ENCODE measurements at places on chromosomes 5 and 9.

GRCh38 chr5:168608386-168608785 is 29.2 kb upstream of the PANK3 start:
- DNase-seq = no peak

DNA sequence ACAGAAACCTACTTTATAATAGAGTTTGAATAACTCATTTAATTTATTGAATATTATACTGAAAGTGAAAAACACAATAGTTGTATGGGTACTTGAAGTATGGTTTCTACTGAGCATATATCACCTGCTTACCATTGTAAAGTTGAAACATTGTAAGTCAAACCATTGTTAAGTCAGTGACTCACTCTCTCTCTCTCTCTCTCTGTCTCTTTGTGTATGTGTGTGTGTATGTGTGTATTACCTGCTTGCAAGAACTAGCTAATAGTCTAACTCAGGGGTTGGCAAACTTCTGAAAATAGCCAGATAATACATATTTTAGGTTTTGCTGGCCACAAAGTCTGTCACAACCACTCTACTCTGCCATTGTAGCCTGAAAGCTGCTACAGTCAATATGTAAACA is 564.3 kb upstream of the ZNF608 start:
- DNase-seq = no peak

- DNase-seq = no peak
Measured at GRCh38 chr5:149212198-149212951, 59.3 kb upstream of the AFAP1L1 start.

DNA sequence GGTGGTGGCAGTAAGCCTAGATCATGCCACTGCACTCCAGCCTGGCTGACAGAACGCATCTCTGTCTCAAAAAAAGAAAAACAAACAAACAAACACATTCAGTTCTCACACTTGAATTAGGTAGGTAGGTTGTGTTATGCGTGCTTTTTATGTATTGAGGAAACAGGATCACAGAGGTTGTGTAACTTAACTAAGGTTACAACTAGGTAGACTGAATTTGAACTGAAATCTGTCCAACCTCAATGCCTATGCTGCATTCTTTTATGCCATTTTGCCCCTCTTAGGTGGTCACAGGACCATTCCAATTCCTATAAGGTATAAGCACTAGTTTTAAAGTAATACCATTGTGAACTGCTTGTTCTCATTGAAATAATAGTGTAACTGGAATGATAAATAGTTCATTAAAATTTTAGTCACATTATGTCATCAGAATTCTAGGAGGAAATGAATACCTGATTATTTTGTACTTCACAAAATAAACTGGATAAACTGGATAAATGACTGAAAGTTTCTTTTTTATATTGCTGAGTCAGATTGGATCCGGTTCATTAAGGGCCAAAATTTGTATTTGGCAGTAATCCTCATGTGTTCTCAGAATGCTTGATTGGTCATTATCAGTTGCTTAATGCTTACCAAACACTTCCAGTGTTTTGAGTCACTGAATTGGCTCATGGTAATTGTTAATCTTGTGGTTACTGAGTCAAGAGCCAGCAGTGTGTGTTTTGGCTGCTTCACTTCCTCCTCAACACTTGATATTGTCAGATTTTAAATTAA is 7.1 kb downstream of the UBAP1 start:
- DNase-seq = no peak

- DNase-seq = no peak
Measured at GRCh38 chr5:174159327-174160114, 114.0 kb downstream of the NSG2 start.

DNA sequence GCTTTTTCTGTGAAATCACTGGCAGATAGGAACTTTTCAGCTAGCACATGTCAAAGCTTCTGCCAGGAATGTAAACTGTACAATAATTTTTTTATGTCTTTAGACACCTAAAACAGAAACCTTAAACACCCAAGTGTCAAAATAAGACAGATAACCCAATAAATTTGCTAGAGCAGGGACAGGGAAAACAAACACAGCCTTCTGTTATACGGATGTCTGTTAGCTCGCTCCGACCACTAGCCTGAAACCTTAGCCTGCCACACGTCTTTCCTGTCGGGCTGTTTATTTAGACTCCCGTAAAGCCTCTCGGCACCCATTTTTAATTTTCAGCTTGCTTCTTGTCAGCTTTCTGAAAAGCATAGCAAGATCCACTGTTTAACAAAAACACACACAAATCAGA is 355.4 kb upstream of the SLC24A2 start:
- DNase-seq = no peak

GRCh38 chr5:96527768-96528661 is 95.0 kb upstream of the PCSK1 start:
- no peak for DNase-seq

DNA sequence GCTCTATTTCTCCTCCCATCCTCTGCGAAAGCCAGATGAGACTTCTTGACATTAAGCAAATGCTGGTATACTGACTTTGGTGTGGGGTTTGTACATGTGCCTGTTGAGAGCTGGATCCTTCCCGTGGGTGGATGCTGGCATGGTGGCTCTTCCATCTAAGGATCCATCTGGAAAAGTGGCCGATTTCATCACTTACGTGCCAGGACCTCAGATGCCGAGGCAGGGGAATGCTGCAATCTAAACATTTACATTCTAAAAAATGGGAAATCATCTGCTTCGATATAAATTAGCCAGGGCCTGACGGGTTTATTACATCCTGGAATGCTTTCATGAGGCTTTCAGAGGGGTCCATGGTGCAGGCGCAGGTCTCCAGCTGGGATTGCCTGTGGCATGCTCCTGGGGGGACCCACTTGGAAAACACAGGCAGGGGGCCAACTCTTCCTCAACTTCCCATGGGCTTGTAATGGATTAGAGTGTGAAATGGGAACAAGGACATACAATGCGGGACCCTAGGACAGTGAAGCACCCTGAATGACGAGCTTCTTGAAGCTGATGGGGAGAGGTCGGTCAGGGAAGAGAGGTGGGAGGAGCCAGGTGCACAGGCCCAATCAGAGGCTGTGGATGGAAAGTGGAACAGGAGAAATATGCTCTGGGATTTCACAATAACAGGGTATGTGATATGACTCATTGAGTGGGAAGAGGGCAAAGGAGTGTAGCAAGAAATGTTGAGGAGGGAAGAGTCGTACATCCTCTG is 105.5 kb upstream of the PITX1 start:
- no peak for DNase-seq

GRCh38 chr5:90214991-90215390 is 194.6 kb downstream of the CETN3 start:
- DNase-seq = no peak

DNA sequence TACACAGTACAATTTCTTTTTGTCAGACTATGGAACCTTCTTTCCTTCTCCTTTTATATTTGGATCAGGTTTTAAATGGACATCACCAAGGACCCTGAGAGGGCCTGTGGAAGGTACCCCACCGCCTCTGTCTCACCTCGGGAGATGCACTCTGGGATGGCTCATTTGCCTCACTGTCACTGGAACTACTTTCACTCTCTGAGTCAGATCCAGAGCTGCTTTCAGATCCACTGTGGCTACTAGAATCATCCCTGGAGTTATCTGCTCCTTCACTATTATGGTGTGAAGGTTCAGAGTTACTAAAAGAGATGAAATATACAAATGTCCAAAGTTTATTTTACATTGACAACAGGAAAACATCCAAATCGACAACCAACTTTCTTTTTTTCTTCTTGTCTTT is 24.6 kb downstream of the LEAP2 start:
- no peak for DNase-seq

- DNase-seq = no peak
Measured at GRCh38 chr9:123391233-123391632, 35.2 kb downstream of the CRB2 start.

DNA sequence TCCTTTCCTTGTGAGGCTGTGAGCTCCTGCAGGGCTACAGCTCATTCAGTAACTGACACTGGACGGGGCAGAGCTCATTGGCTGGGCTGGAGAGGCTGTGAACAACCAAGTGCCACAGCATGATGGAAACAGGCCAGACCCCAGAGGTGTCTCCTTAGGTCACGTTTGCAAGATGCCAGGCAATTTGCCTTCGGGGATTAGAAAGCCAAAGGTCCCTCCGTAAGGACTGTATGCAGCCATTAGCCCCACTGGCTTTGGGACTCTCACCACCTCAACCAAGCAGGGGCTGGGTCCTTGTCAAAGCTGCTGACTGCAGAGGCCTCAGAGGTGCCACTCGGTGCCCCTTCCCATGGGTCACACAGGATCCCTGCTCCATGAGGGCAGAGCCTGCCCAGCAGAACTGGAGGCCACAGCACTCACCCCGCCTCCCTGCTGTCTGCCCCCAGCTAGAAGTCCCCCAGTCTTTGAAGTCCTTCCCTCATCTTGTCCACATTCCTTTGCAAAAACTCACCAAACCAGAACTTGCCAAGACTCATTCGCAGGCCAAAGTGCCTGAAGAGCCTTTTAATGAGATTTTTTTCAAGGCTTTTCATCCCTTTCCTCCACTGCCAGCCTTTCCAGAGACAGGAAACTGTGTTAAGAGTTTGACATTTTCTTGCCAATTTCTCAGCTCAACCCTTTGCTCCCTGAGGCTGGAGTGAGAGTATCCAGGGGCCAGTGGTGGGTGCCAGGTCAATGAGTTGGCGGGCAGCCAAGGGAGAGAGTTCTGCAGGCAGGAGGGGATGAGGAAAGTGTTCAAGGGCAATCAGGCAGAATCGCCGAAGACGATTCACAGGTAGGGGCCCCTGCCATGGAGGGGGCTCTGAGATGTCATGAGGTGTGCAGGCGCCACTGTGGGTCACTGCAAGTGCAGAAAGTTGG is 39.7 kb upstream of the SLC25A51 start:
- DNase-seq = no peak

GRCh38 chr9:109409773-109410397 is 88.2 kb downstream of the PTPN3 start:
- DNase-seq = no peak

DNA sequence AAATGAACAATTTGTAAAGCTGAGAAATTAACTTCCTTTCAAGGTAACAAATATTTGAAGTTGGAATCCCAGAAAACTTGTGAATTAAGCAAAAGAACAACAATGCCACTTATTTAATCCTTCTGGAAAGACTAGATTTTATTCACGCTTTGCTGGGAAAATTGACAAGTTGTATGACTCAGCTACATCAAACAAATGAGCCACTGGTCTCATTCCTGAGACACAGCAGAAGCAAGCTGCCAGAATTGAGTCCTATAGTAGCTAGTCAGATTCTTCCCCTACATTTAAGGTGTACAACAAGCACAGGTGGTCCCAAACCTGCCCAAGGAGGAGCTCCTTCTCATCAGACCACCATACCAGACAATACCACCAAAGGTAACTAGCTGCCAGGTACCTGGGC is 280.7 kb downstream of the SPOCK1 start:
- no peak for DNase-seq

GRCh38 chr5:63768221-63768620 is 194.0 kb downstream of the HTR1A start:
- DNase-seq = no peak

DNA sequence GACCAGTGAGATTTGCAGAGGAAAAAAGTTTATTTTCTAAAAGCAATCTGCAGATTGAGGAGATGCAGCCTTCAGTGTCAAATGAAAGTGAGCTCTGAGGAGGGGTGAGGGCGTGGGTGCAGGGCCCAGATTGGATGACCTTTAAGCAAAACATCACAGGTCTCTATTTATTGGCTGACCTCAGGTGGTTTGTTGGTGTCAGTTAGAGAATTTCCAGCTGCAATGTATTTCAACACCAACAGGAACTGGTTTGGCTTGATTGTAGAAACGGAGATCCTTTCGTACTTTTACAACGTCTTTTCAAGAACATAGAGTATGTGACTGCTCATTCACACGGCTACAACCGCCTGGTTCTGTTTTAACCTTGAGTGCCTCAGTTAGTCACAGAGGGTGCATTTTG is 1069.1 kb downstream of the EFNA5 start:
- DNase-seq = no peak

- DNase-seq = no peak
Measured at GRCh38 chr5:72149742-72150141, 42.5 kb downstream of the MAP1B start.

GRCh38 chr9:126612813-126613641 is 701 bp upstream of the LMX1B start:
- DNase-seq = no peak

DNA sequence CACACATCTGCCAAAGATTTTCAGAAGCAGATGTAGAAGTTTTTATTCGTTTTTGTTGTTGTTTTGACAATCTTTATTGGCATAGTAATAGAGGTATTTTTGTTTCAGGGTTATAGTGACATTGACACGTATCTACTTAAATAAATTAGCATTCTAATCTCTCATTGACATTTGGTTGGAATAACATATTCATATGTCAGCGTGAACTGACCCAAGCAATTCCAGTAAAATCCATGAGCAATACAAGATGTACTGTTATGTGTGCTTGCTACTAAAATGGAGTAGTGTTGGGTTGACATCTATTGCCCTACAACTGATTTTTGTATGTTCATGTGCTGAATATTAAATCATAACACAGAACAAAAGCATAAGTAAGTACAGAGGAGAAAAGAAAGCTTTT is 284.4 kb upstream of the SMC2 start:
- no peak for DNase-seq

- DNase-seq = no peak
Measured at GRCh38 chr9:14532456-14533115, 160.6 kb downstream of the ZDHHC21 start.

DNA sequence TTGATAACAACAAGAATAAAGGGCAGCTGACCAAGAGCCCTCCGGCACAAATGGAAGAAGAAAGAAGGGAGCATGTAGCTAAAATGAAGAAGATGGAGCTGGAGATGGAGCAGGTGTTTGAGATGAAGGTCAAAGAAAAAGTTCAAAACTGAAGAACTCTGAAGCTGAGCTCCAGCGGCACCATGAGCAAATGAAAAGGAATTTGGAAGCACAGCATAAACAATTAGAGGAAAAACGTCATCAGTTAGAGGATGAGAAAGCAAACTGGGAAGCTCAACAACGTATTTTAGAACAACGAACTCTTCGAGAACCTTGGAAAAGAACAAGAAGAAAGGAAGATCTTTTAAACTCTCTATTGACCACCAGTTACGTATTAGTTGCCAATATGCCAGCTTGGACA is 100.9 kb downstream of the GABBR2 start:
- no peak for DNase-seq

- DNase-seq = no peak
Measured at GRCh38 chr5:81044868-81045267, 84.7 kb downstream of the RASGRF2 start.

GRCh38 chr5:103435136-103435889 is 127.3 kb downstream of the NUDT12 start:
- no peak for DNase-seq

- no peak for DNase-seq
Measured at GRCh38 chr5:55720188-55720703, 8.1 kb upstream of the SLC38A9 start.

- DNase-seq = no peak
Measured at GRCh38 chr5:11182441-11183080, 421.5 kb upstream of the DAP start.

GRCh38 chr9:109436071-109436470 is 62.0 kb downstream of the PTPN3 start:
- DNase-seq = no peak

- DNase-seq = no peak
Measured at GRCh38 chr9:138095813-138096518, 218.4 kb downstream of the CACNA1B start.

- DNase-seq = no peak
Measured at GRCh38 chr5:13830536-13830935, 114.0 kb downstream of the DNAH5 start.
